ENCODE measurements at places on chromosomes 16 and 17. TPM values are rescaled to one million over a fixed set of nuclear protein-coding genes. Genes with fewer than 3 reads are reported as not detected.

GRCh38 chr17:17179371-17179827 is 26.7 kb downstream of the PLD6 start:
- no peak for DNase-seq

GRCh38 chr16:75138636-75139035 is 9.7 kb upstream of the ZFP1 start:
- peak; percentile 47 for DNase-seq

GRCh38 chr16:88634141-88634993 is 4.0 kb upstream of the IL17C start:
- no peak for DNase-seq

GRCh38 chr16:19223235-19224170 is 55.5 kb downstream of the SYT17 start:
- no peak for DNase-seq

DNA sequence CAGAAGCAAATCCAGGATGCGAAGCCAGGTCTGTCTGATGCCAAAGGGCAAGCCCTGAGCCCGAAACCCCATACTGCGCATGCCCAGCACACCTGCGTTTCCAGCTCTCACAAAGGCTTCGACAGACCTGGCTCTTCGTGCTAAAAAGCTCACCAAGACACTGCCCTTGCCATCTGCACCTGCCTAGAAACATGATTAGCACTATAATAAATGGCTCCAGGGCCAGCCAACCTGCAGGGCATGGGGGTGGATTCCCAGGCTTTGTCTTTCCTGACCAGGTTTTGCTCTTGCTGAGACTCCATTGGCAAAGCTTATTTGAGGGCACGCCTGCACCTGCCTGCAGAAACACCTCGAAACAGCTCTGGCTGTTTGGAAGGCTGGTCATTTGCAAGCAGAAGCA is 14.4 kb upstream of the PLD6 start:
- no peak for DNase-seq

GRCh38 chr17:43467981-43468581 is 15.7 kb upstream of the DHX8 start:
- peak; percentile 36 for DNase-seq

DNA sequence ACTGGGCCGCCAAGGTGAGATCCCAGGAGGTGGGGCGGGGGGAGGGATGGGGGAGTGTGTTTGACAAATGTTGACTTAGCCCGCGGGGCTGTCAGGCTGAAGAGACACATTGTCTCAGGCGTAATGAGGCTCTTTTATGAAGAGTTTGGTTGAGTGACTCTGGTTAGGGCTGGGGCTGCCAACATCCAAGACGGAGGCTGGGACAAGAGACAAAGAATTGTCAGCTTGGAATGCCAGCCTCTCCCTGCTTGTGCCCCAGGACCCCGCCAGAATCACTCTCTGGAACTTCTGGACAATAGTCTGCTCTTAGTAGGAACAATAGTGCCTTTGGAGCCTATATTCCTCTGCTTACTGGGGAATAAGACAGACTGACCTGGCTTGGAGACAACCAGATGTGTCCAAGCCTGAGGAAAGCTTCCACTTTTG is 24.0 kb downstream of the PCTP start:
- DNase-seq, result no peak

DNA sequence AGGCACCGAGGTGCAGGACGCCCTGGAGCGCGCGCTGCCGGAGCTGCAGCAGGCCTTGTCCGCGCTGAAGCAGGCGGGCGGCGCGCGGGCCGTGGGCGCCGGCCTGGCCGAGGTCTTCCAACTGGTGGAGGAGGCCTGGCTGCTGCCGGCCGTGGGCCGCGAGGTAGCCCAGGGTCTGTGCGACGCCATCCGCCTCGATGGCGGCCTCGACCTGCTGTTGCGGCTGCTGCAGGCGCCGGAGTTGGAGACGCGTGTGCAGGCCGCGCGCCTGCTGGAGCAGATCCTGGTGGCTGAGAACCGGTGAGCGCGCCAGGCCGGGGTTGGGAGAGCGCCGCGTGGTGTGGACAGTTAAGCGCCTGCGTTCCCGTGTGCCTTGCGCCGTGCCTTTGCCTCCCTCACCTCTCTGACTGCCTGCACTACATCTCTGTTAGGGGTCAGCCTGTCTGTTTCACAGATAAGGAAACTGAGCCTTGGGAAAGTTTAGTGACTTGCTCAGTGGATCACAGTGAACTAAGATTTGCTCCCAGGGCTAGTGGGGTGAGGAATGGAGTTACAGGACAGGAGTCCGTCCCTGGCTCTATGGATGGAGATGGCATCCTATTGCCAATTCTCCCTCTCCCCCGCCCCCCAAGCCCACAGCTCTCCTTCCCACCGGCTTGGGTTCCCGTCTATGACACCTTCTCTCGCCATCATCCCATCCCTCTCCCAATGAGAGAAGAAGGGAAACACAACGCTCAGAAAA is 880 bp downstream of the SARM1 start:
- DNase-seq, result peak; percentile 60

GRCh38 chr17:19414396-19415280 is 3.6 kb downstream of the RNF112 start:
- no peak for DNase-seq

The KCNJ2 gene
- total RNA-seq, result 0.16 TPM

The ZNF469 gene
- total RNA-seq, result not detected

The NTN1 gene
- 10.4 TPM for total RNA-seq

The ZG16 gene
- not detected for total RNA-seq

The KRT32 gene
- not detected for total RNA-seq

The CLDN7 gene
- total RNA-seq, result 0.34 TPM

All from SJCRH30 (cell line).